Activated naive CD8-positive, alpha-beta T cell treated with anti-CD3 and anti-CD28 coated beads, Interleukin-2, amount 10 ng/mL, durations not matched to agents 7 days and 5 days (primary cell): ENCODE measurements at places on chromosomes 7 and 10.

- DNase-seq, result no peak
These were observed 462.5 kb downstream of the PTPRN2 start for GRCh38 chr7:158125091-158125490.

DNA sequence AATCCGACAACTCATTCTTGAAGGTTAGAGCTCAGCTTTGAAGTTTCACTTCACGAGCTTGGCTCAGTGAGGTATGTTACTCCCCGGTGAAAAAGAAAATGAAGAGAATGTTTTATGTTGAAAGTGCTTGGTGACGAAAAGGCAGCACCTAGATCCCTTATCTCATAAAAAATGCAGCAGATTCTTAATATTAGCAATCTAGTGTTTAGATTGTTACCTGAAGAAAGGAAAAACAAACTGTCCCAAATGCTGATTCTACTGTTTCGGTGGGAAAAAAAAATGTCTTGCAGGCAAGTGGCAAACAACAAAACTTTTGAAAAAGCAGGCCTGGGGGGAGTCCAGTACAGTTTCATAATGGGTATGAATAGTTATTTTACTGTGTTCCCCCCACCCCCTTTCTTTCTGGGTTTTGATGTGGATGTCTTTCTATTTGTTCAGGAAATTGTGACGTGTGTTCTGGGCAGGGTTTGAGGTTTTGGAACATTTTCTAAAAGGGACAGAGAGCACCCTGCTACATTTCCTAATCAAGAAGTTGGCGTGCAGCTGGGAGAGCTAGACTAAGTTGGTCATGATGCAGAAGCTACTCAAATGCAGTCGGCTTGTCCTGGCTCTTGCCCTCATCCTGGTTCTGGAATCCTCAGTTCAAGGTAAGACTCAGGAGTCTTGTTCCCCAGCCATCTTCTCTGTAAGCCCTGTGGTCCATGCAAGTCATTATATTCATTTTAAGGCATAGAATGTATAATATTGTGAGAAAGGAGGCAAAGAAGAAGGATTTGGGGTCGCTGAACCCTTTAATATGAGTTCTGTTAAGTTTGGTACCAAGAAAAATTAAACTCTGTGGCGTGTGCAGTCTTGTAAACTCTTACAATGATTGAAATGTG, at the start of gene SRGN:
SRGN (plus strand) TSS at position 514 of the 881 bp plus-strand sequence; CDS start at position 569, 55 bp downstream.
- peak; percentile 65 for DNase-seq

DNA sequence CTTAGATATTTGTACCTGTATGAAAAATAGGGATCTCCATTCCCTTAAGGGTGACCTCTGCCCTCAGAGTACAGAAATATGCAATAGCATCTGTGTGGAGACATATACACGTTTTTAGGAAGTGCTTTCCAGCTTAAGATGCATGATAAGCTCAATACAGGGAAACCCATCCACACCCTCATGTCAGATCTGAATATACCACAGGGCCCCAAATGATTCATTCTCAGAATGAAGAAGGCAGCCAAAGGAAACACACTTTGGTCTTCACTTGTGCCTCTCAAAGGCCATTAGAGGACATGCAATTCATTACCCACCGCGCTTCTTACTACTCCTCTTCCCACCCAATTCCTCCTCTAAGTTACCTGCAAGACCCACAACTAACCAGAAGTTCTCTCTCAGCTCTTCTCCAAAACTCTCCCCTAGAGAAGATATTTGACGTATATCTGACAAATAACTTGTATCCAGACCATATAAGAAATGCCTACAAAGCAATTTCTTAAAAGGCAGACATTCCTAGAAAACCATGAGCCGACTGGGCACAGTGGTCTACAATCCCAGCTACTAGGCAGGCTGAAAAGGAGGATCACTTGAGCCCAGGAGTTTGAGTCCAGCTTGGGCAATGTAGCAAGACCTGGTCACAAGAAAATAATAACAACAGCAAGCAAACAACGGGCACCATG, 103.0 kb downstream of the OAT start:
- no peak for DNase-seq

DNA sequence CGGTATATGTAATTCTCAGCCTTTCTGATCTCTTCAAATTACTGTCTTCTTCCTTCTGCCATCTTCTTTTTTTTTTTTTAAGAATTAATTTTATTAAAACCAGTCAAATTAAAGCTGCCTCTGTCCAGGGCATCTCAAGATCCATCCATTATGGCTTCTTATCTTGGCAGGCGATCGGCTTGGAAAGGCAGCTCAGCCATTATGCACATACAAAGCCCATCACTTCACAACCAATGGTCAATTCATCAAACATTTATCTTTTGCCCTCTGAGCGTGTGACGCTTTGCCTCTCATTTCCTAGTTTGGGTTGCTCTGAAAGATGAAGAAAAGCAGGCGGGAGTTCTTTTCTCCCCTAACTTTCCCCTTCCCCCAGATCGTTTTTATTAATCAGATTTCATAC, 591.6 kb downstream of the LRMDA start:
- DNase-seq, result no peak

- no peak for DNase-seq
These were observed 28.4 kb upstream of the FOXL3 start for GRCh38 chr7:261341-262250.

- no peak for DNase-seq
These were observed 5.3 kb downstream of the DNAJB12 start for GRCh38 chr10:72349438-72349837.

DNA sequence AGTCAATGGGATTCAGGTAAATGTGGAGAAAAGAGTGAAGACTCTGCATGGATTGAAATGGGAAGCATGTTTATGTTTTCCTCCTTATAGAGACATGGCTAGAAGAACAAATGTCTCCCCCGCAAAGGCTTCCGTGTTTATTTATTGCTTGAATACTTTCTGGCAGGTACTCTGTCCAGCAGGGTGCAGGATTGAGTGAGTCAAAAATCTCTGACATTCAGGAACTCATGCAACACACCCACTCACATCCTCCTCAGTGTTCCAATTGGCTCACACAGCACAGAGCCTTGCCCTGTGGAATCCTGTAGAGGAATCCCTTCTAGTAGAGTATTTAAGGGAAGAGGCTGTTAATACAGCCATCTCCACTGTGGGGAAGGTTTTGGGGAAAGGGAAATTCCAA, 290.3 kb upstream of the VWC2 start:
- no peak for DNase-seq

GRCh38 chr10:122142641-122143237, 128.4 kb upstream of the BTBD16 start:
- DNase-seq, result peak; percentile 45

DNA sequence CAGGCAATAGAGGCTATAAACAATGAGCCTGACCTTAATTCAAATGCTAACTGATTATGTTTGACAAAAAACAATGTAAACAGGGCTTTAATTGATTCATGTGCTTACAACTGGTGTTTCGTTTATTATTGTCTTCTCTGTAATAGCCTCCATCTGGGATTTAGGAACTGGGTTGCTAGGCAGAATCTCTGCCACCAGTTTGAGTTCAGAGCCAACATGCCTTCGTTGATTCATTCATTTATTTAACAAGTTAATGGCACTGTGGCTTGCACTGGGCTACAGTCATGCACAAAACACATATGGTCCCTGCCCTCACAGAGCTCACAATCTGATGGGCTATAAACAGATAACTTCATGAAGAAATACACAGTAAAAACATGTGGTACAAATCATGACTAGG, 19.6 kb upstream of the CDHR3 start:
- no peak for DNase-seq

DNA sequence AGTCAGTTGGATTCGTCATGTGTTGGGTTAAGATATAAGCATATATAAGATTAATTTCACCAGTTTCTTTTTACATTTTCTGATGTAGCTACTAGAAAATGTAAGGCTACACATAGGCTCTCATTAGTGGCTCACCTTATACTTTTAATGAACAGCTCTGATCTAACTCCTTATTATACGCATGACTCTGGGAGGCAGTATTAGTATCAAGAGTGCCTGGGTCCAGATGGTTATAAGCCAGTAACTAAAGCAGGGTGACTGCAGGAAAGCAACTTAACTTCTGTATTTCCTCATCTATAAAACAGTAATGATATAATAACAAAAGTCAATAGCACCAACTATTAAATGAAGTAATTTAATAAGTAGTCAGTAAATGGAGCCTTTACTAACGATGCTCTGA, 1.4 kb upstream of the ELMO1 start:
- no peak for DNase-seq

GRCh38 chr10:128708182-128708581, 582.0 kb upstream of the MKI67 start:
- no peak for DNase-seq

GRCh38 chr10:78947226-78947625, 121.5 kb upstream of the ZMIZ1 start:
- DNase-seq, result no peak

- DNase-seq, result no peak
These were observed 41.9 kb downstream of the MGAM2 start for GRCh38 chr7:142153400-142153799.

GRCh38 chr10:56895306-56895705, 534.2 kb upstream of the ZWINT start:
- DNase-seq, result no peak

- DNase-seq, result no peak
These were observed 18.0 kb downstream of the CHST15 start for GRCh38 chr10:124075231-124075955.

- no peak for DNase-seq
These were observed 58.3 kb downstream of the VCL start for GRCh38 chr10:74056050-74056818.

GRCh38 chr7:131629217-131629882, 72.9 kb upstream of the PODXL start:
- no peak for DNase-seq

DNA sequence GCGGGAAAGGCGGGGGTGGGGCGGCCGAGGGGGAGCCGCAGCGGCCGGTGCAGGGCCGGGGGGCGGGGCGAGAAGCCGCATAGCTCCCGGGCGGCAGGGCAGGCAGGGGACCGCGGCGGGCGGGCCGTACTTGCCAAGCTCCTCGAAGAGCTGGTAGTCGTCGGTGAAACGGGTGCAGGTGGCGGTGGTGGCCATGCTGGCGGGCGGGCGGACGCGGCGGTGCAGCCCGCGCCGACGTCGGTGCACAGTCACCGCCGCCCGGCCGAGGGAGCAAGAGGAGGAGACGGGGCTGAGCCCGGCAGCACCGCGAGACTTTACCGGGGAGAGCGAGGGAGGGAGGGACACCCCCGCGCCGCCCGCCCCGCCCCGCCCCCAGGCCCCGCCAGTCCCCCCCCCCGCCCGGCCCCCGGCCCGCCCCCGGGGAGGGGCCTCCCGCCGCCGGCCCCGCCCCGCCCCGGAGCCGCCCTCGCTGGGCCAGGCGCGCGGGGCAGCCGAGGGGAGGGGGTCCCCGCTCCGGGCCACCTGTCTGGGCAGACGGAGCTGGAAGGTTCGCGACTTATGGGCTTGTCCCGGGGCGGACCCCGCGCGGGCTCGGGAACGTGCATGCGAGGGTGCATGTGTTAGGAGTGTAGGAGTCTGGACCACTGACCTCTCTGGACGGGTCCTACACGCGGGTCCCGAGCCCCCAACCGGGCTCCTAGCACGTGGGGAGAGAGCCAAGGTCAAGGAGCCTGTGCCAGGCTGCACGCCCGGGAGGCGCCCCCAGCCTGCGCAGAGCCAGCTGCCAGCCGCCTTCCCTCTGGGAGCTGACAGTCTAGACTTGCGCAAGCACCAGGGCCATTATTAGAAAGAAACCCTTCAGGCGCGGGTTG, at the start of gene CAMK2G:
CAMK2G (minus strand) TSS at position 289 of the 872 bp plus-strand sequence; CDS start at position 195, 94 bp downstream.
- peak; percentile 86 for DNase-seq

- no peak for DNase-seq
These were observed 39.7 kb upstream of the MKRN1 start for GRCh38 chr7:140519007-140519399.

DNA sequence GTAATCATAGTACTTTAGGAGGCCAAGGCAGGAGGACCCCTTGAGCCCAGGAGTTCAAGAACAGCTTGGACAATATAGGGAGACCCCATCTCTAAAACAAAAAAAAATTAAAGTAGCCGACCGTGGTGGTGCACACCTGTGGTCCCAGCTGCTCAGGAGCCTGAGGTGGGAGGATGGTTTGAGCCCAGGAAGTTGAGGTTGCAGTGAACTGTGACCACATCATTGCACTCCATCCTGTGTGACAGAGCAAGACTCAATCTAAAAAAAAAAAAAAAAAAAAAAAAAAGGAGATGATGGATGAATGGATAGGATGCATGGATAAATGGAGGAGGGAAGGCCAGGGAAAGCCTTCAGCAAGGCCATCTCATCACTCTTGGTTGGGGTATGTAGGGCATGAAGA, 33.4 kb upstream of the BMPR1A start:
- no peak for DNase-seq

- no peak for DNase-seq
These were observed 108.5 kb downstream of the SND1 start for GRCh38 chr7:127760436-127761031.

DNA sequence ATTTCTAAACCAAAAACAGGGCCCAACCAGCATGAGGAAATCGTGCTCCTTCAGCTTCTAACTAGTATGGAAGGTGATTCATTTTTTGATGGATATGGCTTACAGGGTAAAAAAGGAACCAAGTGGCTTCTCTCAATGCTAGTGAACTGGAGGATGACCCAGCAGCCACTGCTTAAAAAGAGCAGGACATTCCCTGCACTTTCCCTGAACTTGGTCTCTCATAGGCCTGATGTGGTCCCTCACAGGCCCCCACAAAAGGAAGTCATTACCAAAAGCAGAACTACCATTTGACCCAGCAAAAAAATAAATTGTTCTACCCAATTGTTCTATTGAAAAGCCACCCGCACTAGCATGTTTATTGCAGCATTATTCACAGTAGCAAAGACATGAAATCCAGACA, 188.8 kb downstream of the CALN1 start:
- DNase-seq, result no peak

DNA sequence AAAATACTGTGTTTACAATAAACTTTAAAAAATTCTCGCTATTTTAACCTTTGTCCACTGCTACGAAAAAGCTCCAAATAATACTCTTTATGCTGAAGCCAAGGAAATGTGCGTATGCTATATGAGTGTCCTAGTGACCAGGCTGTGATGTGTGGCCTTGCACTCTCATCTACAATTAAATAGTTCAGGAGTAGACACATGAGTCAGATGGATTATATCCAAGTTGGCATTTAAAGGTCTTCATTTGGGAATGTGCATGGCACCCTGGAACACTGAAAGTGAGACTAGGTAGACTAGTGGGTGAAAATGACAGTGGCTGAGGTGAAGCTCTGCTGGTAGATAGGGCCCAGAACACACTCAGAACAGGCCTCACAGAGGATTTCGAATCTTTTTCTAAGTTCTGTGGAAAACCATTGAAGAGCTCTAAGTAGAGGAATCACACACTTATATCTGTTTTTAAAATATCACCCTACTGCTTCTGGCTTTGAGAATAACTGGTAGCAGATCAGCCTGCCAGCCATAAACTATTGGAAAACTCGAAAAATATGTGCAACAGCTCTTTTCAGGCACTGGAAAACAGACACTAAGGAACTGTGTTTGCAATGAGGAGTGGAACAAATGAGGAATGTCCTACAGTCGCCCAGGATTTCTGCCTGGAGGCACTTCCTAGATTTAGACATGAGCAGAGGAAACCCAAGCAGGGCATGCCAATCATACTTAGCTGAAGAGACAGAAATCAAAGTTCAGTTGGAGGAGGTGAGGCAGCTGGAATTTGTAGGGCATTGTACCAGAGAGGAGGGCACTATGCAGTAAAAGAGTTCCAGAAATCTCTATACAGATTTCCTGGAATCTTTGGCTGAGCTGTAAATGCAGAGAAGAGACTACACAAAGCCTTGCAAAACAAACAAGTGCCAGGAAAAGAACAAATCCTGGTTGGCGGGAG, 603.8 kb upstream of the LRRTM3 start:
- no peak for DNase-seq
